ENCODE measurements at places on chromosomes 11 and 22. TPM values are rescaled to one million over a fixed set of nuclear protein-coding genes. Genes with fewer than 3 reads are reported as not detected.

The CRYAB gene
- 27.1 TPM for total RNA-seq

The JAML gene
- not detected for total RNA-seq

The LDHAL6A gene
- total RNA-seq, result not detected

The BLID gene
- not detected for total RNA-seq

The C11orf87 gene
- total RNA-seq, result not detected

The TESMIN gene
- total RNA-seq, result 1.9 TPM

The RTN4R gene
- total RNA-seq, result 4.0 TPM

The PHF21B gene
- not detected for total RNA-seq

The C11orf21 gene
- total RNA-seq, result under 0.01 TPM

The RRP8 gene
- 16.3 TPM for total RNA-seq

The INPP5J gene
- total RNA-seq, result 0.86 TPM

The H19 gene
- total RNA-seq, result 55.1 TPM

The CEP126 gene
- 1.1 TPM for total RNA-seq

The TMEM191B gene
- not detected for total RNA-seq

The OR5A1 gene
- total RNA-seq, result not detected

The MMP13 gene
- not detected for total RNA-seq

The TMPRSS13 gene
- not detected for total RNA-seq

The RASL10A gene
- not detected for total RNA-seq

The CRACR2B gene
- 2.9 TPM for total RNA-seq

The HSPB2 gene
- total RNA-seq, result not detected

The SF1 gene
- total RNA-seq, result 93.1 TPM

The OR51B5 gene
- total RNA-seq, result not detected

The SLC22A24 gene
- not detected for total RNA-seq

The OR52I1 gene
- not detected for total RNA-seq

The SYT12 gene
- total RNA-seq, result 0.58 TPM

The CBY1 gene
- 17.5 TPM for total RNA-seq

The ROM1 gene
- 2.8 TPM for total RNA-seq

The NEFH gene
- 0.58 TPM for total RNA-seq

The OPCML gene
- total RNA-seq, result not detected

Measured in myometrial cell (primary cell).